ENCODE measurements at places on chromosomes 16 and 17.

- DNase-seq = no peak
These were observed 10.6 kb downstream of the ZNF668 start for GRCh38 chr16:31063495-31063842.

DNA sequence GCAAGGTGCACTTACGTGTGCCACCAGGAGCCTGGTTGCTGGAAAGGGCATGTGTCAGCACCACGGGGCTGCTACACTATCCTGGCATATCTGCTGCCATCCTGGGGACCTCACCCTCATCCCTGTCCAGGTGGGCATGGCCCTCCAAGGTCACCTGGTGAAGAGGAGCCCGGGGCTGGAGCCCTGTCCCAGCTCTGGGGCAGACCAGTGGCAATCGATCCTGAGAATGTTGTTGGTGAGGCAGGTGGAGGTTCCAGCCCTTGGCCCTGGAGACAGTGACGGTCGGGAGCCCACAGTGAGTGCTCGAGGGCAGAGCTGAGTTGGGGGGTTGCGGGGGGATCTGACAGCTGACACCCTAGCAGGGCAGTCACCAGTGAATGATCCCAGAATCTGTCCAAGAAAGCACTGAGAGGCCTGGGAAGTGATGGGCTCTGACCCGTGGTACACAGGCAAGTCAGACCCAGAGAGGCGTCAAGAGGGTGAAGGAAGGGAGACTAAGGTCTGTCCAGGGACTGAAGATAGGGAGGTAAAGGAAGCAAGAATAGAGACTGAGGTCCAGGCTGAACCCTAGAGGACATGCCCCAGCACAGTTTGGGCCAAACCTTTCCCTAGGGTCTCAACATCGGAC lies 17.6 kb downstream of the POLR3K start:
- no peak for DNase-seq

GRCh38 chr17:40551091-40551878 lies 14.0 kb downstream of the CCR7 start:
- peak; percentile 99 for DNase-seq

DNA sequence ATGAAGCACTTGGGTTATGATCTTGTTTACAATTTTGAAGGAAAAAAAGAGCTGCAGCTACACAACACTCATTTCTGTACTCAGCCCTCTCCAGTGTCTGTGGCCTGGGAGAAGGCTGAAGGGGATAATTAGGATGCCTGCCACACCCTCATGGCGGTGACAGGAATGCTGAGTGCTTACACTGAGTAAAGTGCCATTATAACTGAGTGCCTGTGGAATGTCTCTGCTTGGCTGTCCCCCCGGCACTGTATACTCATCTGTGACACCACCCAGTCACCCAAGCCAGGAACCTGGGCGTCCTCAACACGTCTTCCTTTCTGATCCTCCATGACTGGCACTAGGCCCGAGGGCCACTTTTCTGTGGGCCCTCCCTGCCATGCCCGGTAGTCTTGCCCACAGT lies 3.5 kb upstream of the MRPL38 start:
- no peak for DNase-seq

GRCh38 chr17:48478224-48479013 lies 48.4 kb upstream of the SKAP1 start:
- DNase-seq = no peak

DNA sequence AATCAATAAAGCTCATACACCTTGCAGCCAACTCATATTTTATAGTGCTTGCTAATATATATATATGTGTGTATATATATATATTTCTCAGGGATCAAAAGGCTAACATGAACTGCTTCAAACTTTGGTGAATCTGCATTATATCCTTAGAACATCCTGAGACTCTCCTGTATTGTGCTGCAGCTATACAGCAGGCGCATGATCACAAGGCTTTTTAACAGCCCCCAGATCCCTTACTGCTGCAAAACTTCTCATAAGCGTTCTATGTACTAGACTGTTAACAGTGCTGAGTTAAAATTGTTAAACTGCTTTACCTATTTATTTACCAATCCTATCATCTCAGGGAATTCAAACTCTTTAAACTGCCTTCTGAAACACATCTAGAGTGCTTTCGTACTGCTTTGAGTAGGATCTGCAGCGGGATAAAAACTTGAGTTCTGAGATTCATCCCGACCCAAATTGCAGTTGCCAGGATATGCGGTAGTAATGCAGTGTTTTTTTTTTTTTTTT lies 1.3 kb downstream of the GPATCH8 start:
- DNase-seq = no peak

- no peak for DNase-seq
These were observed 74.9 kb downstream of the VAT1L start for GRCh38 chr16:77863250-77863649.

DNA sequence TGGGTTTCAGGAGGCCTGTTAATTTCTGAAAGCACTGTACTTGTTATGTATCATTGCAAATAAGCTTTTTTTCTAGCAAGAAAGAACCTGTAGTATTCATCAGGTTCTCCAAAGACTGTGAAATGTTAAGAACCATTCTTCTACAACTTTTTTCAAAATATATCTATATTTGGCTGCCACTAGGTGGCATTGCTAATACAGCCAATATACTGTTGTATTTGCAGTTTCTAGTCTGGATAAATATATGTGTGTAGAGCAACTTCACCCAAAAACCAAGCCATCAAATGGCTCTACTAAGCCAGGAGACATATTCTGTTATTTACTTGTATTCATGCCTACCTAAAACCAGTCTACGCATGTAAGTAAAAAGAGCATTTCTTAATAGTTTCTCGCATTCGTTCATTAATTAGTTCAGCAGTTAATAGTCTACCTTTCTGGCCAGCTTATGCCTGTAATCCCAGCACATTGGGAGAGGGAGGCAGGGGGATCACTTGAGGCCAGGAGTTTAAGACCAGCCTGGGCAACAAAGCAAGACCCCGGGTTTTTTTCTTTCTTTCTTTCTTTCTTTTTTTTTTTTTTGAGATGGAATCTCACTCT lies 39.5 kb downstream of the VMP1 start:
- DNase-seq = no peak

DNA sequence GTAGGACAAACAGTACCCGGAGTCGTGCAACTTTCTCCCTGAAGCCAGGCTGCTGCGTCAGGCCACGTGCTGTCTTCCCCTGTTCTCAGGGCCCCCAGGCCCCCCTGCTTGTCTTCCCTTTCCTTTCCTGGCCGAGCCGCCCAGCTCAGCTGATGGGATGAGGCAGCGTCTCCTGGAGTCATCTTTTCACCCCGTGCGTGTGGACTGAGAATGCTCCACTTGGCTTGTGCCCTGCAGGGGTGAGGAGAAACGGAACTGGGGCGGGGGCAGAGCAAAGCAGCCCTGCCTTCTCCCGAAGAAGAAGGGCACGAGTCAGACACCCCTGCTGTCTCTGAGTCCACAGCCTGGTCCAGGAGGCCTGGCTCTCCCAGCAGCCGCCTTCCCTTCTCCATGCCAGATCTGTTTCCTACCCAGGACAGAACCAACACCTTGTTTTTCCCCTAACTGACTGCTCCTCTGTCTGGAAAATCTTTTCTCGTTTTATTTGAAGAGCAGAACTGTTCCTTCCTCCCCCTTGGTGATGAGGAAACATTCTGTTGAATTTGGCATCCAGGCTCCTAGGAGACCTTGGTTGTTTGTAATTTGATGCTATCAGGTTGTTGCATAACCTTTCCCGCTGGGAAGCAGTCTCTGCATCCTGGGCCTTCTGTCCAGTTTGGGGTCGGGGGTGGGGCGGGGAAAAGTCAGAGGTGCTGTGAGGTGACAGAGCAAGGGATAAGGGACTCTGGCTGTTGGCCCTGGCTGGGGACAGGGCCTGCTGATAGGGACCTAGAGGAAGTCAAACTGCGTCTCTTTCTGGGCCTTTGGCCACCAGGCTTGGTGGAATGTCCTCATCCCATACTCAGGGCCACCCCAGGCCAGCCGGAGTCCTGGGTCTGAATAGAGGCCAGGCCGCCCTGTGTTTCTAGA lies 78.8 kb downstream of the WIPI1 start:
- peak; percentile 96 for DNase-seq

DNA sequence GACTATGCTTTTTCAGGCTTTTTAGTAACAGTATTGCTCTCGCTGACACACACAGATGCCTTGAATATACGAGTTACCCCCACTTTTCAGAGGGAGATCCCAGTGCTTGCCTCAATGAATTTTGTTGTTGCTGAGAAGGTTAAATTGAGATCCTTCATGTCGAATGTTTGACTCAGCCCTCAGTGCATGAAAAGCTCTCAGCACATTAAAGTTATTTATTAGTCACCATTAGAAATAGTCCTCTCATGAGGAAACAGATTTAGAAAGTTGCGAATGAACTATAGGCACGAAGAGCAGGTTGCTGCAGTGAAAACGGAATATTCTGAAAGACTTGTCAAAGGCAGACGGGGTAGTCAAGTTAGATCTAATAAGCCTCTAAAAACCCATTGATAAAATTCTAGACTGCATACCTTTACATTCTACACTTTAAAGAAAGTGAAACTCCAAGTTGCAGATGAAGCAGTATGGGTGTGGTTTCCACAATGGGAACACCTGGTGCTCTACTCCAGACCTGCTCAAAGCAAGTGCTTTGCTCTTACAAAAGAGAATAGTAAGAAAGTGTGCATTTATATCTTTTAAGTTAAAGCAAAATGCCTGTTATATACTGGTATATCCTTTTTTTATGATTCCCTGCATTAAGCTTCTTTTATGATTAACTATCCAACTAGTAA lies 238.1 kb downstream of the MAF start:
- no peak for DNase-seq
